T-helper 17 cell (primary cell): ENCODE measurements at places on chromosomes 4 and X.

DNA sequence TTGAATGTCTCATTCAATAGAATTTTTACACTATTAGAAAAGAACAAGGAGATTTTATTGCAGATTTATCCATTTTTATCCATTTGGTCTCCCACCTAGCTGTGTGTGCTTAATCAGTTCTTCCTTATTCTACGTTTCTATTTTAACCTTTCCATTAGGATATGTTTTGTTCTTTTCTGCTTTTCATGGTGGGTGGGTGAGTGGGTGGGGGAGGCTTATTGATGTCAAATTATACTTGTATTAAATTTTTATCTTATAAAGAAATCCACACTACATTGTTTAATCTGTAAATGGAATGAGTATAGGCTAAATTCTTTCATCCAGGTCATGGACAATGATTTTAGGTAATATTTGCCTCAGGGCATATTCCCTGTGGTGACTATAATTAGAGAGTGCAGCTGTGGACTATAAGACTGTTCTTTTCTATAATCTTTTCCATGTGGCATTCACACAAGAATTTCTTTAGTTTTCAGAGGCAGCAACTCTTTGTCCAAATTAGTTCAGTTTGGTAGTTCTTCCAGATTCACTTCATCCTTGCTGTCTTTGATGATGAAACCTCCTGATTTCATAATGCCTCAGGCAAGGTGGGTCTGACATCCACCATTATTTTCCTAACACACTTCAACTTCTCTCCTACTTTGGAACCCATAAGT lies 2451.8 kb downstream of the PCDH7 start:
- no peak for DNase-seq

DNA sequence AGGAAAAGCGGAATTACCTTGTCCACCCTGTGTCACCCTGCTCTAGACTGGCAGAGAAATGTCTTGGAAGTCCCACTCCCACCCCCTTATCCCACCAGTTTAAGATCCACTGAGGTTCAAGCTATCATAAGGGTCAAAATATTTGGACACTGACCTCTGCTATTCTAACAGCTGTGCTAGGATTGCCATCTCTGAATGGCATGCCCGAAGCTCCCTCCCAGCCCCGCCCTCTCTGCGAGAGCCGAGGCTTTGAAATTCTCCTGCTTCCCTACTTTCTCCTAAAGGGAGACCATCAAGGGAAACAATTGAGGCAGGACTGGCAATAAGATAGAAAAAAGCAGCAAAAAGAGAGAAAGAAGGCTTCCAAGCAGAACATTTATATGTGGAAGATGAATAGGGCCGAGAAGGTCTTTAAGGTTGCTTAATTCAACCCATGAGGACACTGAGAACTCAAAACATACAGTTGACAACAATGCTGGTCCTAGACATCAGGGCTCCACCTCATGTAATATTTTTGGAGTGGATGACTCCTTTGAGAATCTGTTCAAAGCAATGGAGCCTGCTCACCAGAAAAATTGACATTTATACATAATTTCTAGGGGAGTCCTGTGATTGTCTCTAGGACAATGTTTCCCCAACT lies 338.7 kb upstream of the F9 start:
- no peak for DNase-seq

GRCh38 chrX:68049466-68049865 lies 383.8 kb downstream of the OPHN1 start:
- no peak for DNase-seq

DNA sequence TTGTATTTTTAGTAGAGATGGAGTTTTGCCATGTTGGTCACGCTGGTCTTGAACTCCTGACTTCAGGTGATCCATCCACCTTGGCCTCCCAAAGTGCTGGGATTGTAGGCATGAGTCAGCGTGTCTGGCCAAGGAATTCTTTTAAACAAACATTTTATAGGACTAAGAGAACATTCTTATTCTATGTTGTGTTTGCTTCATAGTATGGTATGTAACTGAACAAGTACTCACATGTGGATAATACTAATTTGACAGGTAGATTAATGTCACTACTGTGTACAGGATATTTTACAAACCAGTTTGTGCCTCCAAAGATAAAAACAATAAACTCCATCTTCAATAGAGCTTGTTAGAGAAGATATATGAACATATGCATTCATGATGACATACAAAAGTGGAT lies 1353.4 kb downstream of the PCDH7 start:
- DNase-seq, result no peak

DNA sequence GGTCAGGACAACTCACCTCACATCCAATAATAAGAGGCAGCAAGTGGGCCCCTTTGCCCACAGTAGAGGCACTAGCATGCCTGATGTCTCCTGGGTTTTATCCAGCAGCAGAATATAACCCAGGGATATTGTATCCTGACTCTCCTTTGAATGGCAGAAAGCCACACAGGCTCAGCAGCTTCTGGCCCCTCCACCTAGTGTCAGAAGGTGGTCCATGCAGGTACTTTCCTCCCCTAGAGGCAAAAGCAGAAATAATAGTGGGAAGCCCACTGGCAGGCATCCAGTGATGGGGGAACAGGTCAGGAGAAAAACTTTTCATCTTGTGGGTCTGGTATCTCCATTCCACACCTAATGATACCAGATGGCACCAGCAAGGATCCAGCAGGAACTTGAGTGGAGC lies 75.5 kb upstream of the IRS4 start:
- no peak for DNase-seq

- DNase-seq, result no peak
Observed at GRCh38 chr4:15983610-15984009, 20.6 kb upstream of the FGFBP2 start.
